ENCODE measurements at places on chromosomes 4 and X.

DNA sequence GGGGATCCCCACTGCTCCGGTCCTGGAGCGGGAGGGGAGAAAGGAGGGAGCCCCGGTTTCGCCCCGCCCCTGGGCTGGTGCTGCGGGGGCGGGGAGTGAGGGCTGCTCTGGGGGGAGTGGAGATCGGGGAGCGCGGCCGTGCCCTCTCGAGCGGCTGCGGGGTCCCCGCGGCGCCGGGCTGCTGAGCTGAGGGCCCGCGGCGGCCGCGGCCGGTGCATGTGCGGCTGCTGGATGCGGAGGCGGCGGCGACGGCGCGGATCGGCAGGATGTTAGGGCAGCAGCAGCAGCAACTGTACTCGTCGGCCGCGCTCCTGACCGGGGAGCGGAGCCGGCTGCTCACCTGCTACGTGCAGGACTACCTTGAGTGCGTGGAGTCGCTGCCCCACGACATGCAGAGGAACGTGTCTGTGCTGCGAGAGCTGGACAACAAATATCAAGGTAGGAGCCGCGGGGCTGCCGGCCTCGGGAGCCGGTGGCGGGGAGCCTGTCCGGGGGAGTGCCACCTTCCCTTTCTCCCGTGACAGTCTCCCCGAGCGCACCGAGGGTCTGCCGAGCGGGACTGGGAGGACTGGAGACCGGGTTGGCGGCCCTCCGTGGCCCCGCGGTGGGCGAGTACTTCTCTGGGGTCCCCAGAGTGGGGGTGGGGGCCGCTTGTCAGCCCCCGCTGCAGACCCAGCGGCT is at the start of gene ING2:
Gene ING2, plus strand, starts transcription at position 129 of the 681 bp plus-strand sequence. Its CDS starts 138 bp downstream, at position 267.
- no peak for DNase-seq

DNA sequence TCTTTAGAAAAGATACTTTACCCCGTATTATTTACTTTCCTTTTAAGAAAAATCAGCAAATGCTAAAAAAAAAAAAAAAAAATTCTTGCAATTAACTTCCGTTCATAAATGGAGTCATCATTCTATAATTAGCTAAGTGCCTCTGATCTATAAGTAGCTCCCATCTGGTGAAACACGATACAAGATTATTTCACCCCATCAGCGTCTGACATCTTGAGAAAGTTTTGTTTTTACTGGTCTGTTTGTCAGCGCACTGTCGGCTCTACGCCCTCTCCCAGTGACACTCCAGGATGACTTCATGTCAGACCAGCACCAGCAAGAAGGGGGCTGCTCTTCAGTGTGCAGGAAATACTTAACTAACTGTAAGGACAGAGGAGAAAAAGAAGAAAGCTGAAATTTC is 108.3 kb downstream of the AFAP1 start:
- peak; percentile 40 for DNase-seq

GRCh38 chr4:112061207-112061817 is 83.9 kb upstream of the FAM241A start:
- no peak for DNase-seq

DNA sequence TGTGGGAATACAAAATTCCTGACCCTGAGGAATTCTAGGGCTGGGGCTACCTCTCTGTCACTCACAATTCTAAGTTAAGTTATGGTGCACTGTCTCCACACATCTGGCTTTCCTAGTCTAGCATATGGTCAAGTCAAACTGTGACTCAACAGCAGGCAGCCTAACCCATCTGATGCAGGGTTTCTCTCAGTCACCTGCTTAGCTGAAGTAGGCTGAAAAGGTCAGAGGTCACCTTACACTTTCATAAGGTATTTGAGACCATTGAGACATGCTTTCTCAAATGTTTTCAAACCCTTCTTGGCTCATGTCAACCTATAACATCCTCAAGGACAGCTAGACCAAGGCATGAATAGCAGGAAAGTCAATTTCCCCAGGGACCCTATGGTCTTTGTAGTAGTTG is 196.5 kb upstream of the STK26 start:
- no peak for DNase-seq

DNA sequence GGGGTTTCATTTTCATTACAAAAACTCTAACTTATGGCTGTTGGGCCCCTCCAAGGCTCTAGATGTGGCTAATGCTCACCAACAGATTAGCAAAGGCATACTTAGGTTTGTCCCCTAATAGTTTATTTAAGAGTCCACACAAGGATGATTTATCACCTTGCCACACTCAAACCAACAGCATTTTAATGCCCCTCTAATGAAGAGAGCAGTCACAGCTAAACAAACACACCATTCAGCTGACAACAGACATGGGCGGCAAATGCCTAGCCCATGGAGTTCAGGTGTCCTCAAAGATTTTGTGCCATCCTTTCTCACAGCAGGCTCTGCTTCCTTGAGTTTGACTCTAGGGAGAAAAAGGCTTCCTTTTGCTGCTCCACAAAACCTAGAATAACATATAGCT is 61.8 kb upstream of the CITED1 start:
- no peak for DNase-seq

DNA sequence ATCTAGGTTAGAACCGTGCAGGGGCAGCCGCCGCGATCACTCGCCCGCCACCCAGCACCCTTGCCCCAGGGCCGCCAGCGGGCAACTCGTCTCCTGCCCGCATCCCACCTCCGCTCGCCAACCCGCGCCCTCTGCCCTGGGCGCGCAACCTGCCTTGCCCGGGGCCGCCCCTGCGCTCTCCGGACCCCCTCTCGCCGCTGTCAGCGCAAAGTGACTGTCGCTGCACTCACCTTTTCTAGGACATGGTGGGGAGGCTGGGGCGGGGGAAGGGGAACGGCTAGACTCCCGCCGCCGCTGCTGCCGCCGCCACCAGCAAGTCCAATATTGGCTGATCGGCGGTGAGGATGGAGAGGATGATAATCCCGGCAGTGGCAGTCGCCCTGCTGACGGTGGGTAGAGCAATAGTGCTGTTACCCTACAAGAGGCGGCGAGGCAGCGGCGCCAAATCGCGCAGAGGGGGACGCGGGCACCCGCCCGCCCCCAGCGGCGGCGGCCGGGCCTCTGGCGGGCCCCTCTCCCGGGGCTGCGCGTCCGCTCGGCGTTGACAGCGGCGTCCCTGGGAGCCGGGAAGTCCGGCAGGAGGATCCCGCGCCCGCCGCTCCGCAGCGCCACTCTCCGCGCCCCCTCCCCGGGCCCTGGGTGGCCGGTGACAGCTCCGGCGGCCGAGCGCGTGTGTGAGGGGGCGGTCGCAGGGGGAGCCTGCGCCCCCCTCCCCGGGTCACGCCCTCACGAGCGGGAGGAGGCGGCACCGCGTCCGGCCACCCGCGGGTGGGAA is 2.3 kb upstream of the NR3C2 start:
- DNase-seq = peak; percentile 66

DNA sequence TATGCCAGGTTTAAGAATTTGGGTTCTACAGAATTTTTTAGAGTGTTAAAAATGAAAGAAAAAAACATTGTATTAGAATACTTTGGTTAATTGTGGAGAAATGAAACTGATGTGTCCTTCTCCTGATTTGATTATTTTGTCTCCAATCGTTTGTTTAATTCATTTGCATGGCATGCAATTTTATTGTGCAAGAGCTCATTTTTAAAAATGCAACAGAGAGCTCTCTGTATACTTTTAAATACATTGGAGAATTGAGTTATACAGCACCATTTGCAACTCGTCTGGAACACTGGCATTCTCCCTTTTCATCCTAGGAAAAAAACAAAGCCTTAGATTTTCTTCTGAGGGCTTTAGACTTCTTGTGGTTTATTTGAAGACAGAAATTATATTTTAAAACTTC is 689 bp downstream of the EXOC1L start:
- no peak for DNase-seq

GRCh38 chr4:17605236-17605635 is 9.2 kb upstream of the MED28 start:
- no peak for DNase-seq

GRCh38 chr4:763191-763810 is 57.7 kb downstream of the PCGF3 start:
- no peak for DNase-seq

DNA sequence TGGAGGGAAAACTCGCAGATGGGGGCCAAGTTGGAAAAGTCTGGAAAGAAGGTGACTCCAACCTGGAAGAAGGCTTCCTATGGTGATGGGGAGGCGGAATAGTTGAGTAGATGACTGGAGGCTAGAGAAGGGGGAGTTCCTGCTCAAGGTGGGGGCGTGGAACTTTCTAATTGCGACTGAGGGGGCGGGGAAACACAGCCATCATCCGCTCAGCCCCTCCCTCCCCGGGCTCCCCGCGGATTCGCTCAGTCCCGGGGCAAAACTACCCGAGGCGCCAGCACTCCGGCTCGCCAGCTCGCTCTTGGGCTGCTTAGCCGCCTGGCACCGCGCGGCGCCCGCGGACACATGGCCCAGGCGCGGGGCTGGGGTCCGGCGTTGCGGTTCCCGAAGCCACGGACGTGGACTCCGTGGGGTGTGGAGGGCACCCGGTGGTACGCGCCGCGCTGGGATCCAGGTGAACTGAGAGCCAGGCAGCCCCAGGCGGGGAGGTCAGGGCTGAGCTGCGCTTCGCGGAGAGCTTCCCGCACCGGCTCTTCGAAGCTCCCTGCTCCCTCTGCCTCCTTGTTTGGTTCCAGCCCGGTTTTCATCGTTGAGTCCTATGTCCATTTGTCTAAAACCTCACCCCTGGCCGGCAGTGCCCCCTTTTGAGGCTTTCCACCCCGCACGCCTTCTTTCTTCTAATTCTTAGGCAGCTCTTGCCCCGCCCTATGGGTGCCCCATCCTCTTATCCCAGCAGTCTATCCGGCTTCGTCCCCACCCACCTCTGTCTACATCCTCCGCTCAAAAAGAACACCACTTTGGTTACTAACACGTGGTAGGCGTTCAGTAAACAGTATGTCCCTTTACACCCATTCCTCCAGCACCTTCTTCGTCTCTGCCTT is 38.9 kb downstream of the STARD8 start:
- DNase-seq = no peak

GRCh38 chrX:1134976-1135375 is 77.5 kb downstream of the CRLF2 start:
- DNase-seq = no peak

DNA sequence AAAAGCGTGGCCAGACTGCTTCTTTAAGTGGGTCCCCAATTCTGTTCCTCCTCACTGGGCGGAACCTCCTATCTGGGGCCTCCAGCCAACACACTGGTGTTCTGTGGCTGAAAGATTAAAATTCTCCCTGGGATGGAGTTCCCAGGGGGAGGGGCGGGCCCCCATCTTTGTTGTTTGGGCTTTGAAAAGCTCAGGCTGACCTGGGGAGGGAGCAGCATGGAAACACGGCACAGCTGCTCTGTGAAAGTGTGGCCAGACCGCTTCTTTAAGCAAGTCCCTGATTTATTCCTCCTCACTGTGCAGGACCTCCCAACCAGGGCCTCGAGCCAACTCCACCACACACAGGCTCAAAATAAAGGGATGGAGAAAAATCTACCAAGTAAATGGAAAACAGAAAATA is 219.5 kb downstream of the TMEM47 start:
- DNase-seq = no peak

GRCh38 chr4:32909736-32910135 is 2189.6 kb downstream of the PCDH7 start:
- no peak for DNase-seq

- DNase-seq = no peak
Observed at GRCh38 chr4:165709516-165709915, 163.5 kb upstream of the TLL1 start.

GRCh38 chr4:121213940-121214339 is 49.8 kb upstream of the TNIP3 start:
- no peak for DNase-seq

GRCh38 chrX:85024562-85024961 is 20.9 kb downstream of the APOOL start:
- no peak for DNase-seq
